ENCODE measurements at places on chromosomes 5 and 9. TPM values are rescaled to one million over a fixed set of nuclear protein-coding genes. Genes with fewer than 3 reads are reported as not detected.

ZSWIM6 gene
- 2.5 TPM for total RNA-seq

DNA sequence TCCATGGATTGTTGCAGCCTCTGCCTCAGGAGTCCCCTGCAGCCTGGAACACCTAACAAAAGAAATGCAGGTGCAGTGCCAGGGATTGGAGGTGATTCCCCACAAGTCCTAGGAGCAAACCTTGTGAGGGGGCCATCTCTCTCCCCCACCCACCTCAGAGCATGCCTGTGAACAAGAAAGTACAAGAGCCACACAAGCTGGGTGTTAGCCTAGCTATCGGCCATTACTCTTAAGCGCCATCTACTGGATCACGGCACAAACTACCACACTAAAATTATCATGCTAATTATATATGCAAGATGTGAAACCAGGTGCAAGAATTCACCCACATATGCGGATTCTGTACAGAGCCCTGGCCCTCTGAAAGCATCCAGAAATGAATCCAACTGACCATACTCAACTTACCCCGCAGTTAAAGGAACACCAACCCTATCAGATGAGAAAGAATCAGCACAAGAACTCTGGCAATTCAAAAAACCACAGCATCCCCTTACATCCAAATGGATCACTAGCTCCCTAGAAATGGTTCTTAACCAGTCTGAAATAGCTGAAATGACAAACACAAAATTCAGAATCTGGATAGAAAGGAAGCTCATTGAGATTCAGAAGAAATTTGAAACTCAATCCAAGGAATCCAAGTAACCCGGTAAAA, 16.5 kb upstream of the PRSS3 start:
- DNase-seq = peak; percentile 69

BARX1 gene
- total RNA-seq = 0.53 TPM

GRCh38 chr9:17018540-17019196, 116.2 kb upstream of the CNTLN start:
- no peak for DNase-seq

DNA sequence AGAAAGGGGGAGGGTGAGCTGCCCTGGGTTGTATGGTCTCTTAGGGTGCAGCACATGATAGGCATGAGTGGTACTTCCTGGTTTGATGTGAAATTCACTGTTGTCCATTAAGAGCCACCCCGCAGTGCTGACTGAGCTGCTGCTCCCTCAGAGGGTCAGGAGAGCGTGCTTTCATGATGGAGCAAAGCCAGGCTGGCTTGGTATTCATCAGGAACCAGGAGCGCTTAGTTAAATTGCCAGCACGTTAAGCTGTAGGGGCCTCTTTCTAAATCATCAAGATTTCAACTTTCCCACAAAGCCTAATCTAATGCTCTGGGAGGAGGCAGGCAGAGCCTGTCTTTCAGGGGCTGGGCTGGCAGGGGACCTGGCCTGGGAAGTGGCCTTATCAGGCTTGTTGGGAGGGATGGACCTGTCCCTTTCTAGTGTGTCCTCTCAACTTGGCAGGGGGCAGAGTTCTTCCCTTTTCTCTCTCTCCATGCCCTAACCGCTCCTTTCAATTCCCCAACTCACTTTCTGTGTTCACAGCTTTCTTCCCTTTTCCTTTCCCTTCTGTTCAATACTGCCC, 7.9 kb downstream of the CYSTM1 start:
- no peak for DNase-seq
